ENCODE measurements at places on chromosomes 11 and 22.

DNA sequence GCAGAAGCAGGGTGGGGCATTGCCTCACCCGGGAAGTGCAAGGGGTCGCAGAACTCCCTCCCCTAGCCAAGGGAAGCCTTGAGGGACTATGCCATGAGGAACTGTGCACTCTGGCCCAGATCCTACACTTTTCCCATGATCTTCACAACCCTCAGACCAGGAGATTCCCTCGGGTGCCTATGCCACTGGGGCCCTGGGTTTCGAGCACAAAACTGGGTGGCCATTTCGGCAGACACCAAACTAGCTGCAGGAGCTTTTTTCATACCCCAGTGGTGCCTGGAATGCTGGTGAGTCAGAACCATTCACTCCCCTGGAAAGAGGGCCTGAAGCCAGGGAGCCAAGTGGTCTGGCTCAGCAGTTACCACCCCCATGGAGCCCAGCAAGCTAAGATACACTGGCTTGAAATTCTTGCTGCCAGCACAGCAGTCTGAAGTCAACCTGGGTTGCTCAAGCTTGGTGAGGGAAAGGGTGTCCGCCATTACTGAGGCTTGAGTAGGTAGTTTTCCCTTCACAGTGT lies 573.7 kb upstream of the ANO3 start:
- DNase-seq, result no peak

DNA sequence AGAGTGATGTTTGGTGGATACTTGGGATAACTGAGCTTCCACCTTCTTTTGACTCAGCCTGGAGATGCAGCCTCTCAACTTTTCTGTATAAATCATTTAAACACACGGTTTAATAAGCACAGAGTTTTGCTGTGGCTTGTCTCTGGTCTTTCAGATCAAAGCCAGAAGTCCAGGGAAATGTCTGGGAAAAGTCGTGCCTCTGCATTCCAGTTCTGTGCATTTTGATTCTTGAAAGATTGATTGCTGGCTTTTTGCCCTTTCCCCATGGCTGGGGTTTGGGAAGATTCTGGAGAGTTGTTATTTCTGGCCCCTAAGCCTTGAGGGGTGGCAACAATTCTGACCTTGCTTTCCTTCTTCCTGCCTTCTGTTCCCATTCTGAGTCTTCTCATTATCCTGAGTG lies 154.1 kb downstream of the COMMD9 start:
- DNase-seq, result no peak

DNA sequence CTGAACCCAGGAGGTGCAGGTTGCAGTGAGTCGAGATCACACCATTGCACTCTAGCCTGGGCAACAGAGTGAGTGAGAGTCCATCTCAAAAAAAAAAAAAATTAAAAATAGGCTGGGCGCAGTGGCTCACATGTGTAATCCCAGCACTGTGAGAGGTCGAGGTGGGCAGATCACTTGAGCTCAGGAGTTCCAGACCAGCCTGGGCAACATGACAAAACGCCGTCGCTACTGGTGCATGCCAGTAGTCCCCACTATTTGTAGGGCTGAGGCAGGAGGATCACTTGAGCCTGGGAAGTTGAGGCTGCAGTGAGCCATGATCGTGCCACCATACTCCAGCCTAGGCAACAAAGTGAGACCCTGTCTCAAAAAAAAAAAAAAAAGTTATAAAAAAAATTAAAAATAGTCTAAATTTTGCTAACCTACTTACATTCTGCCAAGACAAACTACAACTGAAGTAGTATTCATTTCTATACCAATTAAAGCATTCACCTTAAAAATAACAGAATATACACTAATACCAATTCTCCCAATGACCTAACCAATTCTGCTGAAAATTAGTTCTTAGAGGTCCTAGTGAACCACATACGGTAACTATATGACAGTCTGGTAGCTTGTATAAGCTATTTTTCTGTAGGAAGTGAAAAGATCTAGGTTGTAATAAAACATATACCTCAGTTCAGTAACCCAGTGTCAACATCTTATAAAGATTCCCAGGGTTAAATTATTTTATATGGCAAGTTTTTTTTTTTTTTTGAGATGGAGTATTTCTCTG lies 7.1 kb downstream of the DDX6 start:
- DNase-seq, result no peak

GRCh38 chr22:38820020-38820419 lies 23.8 kb downstream of the NPTXR start:
- no peak for DNase-seq
